Left lung (tissue), 14 donors: ENCODE measurements at places on chromosomes 5 and 9. TPM values are rescaled to one million over a fixed set of nuclear protein-coding genes. Genes with fewer than 3 reads are reported as not detected.

The INSYN2B gene
- 0.58 TPM for total RNA-seq

The NPR2 gene
- 21.9 TPM for total RNA-seq

The PCYOX1L gene
- total RNA-seq: 10.5 TPM

The PKD2L2 gene
- total RNA-seq: not detected

The TAF9 gene
- 39.1 TPM for total RNA-seq

The ZNG1F gene
- total RNA-seq: 4.4 TPM

The CAPSL gene
- total RNA-seq: 6.9 TPM

The INSL4 gene
- total RNA-seq: not detected

The FAM169A gene
- total RNA-seq: 0.81 TPM

The RNF20 gene
- 39.9 TPM for total RNA-seq

The TEX48 gene
- not detected for total RNA-seq

The ROPN1L gene
- total RNA-seq: 0.50 TPM

The IRX2 gene
- total RNA-seq: 32.4 TPM

The ZNF483 gene
- total RNA-seq: 7.5 TPM
